ENCODE measurements at places on chromosomes 11 and 22.

DNA sequence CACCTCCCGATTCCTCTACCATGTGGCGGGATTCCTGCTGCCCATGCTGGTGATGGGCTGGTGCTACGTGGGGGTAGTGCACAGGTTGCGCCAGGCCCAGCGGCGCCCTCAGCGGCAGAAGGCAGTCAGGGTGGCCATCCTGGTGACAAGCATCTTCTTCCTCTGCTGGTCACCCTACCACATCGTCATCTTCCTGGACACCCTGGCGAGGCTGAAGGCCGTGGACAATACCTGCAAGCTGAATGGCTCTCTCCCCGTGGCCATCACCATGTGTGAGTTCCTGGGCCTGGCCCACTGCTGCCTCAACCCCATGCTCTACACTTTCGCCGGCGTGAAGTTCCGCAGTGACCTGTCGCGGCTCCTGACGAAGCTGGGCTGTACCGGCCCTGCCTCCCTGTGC lies 10.5 kb downstream of the CXCR5 start:
- DNase-seq: no peak

- DNase-seq: no peak
Observed at GRCh38 chr11:131934006-131934405, 563.6 kb downstream of the NTM start.

- DNase-seq: no peak
Observed at GRCh38 chr11:13423372-13423771, 39.6 kb downstream of the BTBD10 start.

- no peak for DNase-seq
Observed at GRCh38 chr11:66880496-66881450, 23.9 kb downstream of the LRFN4 start.

- DNase-seq: no peak
Observed at GRCh38 chr11:129145276-129145675, 46.8 kb downstream of the ARHGAP32 start.

- DNase-seq: no peak
Observed at GRCh38 chr11:69152733-69153421, 2.9 kb upstream of the SMIM38 start.

- DNase-seq: no peak
Observed at GRCh38 chr11:27028561-27028965, 12.1 kb upstream of the BBOX1 start.

- DNase-seq: no peak
Observed at GRCh38 chr11:9821008-9821752, 157.3 kb downstream of the SWAP70 start.

DNA sequence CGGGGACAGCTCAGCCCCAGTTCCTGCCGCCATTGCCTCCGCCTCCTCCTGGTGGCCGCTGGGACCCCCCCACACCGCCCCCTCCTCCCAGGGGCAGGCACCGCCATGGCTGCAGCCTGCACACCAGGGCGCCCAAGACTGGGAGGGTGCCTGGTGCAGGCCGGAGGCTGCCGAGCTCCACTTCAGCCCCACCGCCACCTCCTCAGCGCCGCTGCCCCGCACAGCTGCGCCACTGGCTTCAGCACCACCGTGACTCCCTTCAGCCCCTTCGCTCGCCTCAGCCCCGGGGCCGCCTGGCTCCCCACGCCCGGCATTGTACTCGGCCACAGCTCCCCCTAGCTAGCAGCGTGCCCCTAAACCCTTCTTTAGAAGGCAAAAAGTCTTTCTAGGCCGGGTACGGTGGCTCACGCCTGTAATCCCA lies 131.1 kb downstream of the CRYBB2 start:
- DNase-seq: no peak

DNA sequence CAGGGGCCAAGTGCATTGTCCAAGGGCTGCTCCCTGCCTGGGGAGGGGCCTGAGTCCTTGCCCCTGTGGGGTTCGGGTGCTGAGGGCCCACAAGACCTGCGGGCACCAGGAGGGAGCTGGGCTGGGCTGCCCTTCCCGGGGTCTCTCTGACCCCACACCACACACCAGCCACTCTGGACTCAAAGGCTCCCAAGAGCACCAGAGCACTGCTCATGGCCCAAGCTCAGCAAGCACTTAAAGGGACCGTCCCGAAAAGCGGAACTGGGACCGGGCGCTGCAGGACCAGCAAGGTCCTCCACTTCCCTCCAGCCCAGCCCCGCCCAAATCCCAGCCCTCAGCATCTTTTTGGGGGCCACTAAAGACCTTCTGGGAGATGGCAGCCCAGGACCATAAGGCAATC lies 5.3 kb downstream of the LSP1 start:
- DNase-seq: no peak

DNA sequence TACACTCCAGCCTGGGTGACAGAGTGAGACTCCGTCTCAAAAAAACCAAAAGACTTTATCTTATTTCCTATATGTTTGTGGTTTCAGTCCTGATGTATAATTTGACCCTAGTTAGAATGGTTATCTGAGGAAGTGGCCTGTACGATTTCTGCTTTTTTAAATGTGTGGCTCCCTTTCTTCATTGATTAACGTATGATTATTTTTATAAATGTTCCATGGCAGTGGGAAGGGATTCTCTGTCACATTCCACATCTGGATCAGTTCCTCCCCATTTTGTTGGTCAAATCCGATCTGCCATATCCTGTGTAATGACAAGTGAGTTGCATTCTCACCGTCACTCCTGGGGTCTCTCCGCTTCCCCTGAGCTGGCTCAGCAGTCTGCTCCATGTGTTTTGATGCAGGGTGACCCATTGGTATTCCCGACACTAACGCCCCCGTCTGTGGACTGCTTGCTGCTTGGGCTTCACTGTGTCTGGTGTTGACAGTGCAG lies 20.3 kb downstream of the NEAT1 start:
- no peak for DNase-seq

DNA sequence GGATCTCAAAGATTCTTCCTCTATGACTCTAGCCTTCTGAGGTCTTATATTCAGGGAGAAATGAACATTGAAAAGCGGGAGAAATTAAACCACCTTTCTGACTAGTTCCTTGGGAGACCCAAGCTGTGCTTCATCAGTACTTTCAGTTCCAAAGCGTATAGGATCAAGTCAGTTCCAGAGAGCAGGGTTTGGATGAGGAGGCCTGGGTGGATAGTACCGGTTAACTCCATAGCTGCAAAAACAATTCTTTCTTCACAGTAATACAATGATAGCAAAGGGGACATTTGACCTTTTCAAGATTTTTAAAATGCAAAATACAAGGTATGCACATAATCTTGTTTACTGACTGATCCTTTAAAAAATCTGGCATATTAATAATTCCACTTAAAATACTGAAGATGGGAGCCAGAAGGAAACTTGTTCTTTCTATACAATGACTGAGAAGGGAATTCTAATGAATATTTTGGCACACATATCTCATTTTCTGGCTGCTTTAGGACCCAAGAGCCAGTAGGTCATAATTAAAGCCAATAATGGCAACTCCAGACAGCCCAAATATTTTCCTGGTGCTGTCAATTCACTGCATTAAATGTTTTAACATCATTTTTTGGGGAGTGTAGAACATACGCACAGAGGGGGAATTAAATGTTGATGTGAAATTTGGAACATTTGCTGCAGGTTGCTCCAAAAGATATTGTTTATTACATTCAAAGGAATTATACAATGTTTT lies 16.0 kb downstream of the ADM start:
- no peak for DNase-seq

DNA sequence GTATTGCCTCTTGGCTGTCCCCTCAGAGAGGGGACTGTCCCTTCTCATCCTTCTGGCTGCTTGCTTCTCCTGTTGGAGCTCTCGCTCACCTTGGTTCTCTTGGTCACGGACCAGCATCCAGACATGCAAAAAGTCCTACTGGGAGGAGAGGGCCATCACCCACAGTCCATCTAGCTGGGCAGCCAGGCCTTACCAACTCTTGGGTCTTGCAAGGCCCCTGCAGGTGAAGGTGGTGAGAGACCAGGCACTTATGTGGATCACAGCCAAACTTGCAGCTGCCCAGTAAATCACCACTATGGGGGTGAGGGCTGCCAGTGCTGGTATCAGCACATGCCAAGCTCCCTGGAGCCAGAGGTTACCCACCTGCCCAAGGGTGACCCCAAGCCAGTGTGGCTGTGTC lies 36.3 kb downstream of the KCNQ1OT1 start:
- peak; percentile 0 for DNase-seq

DNA sequence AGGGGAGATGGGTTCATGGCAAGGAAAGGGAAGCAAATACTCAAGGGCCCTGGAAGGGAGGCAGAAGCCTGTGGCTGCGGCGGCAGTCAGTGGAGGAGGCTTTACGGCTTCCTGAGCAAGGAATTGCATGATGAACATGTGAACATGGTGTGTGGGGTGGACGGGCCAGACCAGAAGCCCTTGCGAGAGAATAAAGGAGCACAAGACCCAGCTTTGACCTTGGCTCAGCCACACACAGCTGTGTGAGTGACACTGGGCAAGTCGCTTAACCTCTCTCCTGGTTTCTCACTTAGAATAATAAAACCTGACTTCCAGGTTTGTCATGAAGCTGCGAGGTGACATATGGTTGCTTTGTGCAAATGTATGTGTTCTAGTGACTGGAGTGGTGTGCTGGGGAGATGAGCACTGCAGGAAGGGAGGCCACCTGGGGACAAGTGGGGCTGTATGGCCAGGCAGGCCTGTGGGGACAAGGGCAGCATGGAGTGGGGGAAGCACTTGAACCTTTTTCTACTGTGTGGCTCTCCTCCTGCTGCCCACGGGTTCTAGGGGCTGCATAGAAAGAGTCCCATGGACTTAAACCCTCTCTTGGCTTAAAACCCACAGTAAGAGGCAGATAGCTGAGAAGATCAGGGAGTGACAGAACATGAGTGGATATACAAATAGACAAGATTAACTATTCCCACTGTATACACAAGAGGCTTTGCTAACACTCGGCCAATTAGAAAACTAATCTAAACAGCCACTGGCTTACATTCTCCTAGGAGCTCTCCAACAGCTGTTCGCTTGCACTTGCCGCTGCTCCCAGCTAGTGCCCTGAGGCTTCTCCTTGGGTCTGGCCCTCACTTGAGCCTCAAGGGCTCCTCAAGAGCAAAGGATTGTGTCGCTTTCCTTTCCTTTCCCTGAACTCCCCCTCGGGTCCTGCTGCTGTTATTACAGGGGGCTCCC lies 67.3 kb upstream of the CDON start:
- DNase-seq: no peak

GRCh38 chr11:35623621-35624168 lies 5.4 kb downstream of the FJX1 start:
- no peak for DNase-seq

GRCh38 chr11:130055617-130056016 lies 14.1 kb upstream of the APLP2 start:
- DNase-seq: no peak

- DNase-seq: no peak
Observed at GRCh38 chr22:29617922-29618629, 14.6 kb downstream of the NF2 start.

DNA sequence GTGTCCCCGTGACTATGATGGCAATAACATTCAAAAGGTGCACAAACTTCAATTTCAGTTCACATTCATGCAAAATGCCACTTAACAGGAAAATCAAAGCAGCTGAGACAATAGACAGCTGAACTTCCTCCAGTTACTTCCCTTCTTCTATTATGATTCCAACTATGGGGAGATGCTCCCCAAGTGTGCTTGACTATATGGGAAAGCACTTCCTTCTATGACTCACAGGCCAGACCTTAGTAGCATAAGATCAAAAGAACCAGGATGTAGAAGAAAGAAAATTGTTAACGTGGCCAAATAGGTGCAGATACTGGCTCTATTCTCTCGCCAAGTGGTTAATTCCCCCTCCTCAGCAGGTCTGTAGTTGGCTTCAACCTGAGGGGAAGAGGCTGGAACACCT lies 7.8 kb upstream of the FAT3 start:
- DNase-seq: no peak

- DNase-seq: peak; percentile 67
Observed at GRCh38 chr11:75668451-75669297, at the start of gene MAP6. TSS of gene MAP6 (minus strand) at chr11:75669038. CDS start at chr11:75668369, 669 bp downstream.

GRCh38 chr11:114614127-114614720 lies 18.6 kb upstream of the NXPE4 start:
- DNase-seq: no peak

GRCh38 chr11:102494216-102494615 lies 36.3 kb downstream of the MMP7 start:
- DNase-seq: no peak

- DNase-seq: no peak
Observed at GRCh38 chr11:36264973-36265344, 24.3 kb downstream of the COMMD9 start.

DNA sequence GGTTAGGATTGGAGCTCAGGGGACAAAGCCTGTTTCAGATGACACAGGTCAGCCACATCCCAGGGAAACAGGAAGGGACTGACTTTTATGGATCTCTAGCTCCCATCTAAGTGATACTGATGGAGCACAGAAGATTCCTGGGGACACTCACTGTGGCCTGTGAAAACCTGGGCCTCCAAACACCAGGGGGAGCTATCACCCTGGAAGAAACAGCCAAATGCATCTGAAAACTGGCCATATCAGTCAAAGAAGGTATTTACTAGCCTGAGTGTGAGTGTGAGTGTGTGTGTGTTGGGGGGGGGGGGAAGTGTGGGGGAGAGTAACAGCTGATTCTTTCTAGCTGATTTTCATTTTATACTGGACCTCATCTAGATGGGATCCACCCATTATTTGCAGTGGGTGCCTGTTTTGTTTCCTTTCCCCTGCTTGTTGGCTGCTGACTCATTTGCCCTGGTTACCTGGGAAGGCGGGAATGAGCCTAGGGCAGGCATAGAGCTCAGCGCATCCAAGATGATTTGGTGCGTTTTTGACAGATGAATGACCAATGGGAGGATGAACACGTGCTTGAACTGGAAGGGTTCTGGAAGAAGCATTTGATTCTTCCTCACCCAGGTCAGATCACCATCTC lies 284.0 kb downstream of the KIRREL3 start:
- DNase-seq: peak; percentile 19

GRCh38 chr11:83736684-83737083 lies 450.5 kb upstream of the CCDC90B start:
- no peak for DNase-seq

DNA sequence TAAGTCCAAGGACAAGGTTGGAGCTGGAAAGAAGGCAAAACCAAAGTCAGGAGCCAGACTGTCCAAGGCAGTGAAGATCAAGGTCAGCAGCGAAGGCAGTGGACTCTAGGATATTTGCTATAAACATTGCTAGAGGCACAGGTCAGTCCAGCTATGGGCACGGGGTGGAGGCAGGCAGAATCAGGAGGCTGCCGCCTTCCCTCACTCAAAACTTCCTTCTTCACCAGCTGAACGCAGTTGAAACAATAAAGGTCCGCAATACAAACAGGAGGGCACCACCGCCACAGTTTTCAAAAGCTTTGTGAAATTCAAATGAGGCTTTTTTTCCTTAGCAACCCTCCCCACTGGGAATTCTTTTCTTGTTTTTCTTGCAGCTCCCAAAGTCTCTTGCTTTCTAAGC lies 372.4 kb downstream of the NXPE2 start:
- no peak for DNase-seq

- no peak for DNase-seq
Observed at GRCh38 chr11:94630221-94630620, 63.1 kb downstream of the PIWIL4 start.

GRCh38 chr11:65552388-65552951 lies 5.7 kb downstream of the LTBP3 start:
- no peak for DNase-seq

GRCh38 chr11:62712276-62712812 lies 4.9 kb downstream of the GNG3 start:
- DNase-seq: no peak

- no peak for DNase-seq
Observed at GRCh38 chr22:27212617-27213177, 555.3 kb downstream of the MIAT start.

- no peak for DNase-seq
Observed at GRCh38 chr11:41714101-41714500, 254.6 kb upstream of the LRRC4C start.
